Neural crest cell (in vitro differentiated cells): ENCODE measurements at places on chromosomes 5 and 9.

DNA sequence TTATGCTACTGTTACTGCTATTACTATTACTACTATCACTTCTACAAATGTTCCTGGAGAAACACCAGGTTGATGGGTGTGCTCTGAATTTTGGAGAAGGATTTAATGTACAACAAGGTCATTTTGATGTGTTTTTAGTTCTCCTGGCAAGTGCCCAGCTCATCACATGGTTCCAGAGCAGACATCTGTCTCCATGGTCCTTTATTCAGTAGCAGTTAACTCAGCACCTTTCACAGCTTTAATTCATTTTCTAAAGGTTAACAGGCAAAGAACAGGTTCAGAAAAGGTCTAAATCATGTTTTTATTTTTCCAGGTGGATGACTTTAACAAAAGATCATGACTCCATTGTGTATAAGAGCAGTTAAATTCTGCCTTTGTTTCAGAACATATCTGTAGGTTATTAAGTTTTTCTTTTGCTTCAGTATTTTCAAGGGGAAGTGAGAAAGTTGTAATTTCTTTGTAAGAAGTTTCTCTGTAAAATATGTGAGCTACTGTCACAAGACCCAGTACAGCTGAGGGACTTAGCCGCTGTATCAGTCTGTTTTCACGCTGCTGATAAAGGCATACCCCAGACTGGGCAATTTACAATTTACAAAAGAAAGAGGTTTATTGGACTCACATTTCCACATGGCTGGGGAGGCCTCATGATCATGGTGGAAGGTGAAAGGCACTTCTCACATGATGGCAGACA is 41.9 kb downstream of the MTRR start:
- no peak for DNase-seq

GRCh38 chr9:132309056-132309455 is 45.7 kb downstream of the SETX start:
- DNase-seq, result no peak

GRCh38 chr5:57276353-57276752 is 102.5 kb downstream of the GPBP1 start:
- no peak for DNase-seq

- DNase-seq, result no peak
Measured at GRCh38 chr9:122609804-122610203, 4.7 kb upstream of the OR1Q1 start.

DNA sequence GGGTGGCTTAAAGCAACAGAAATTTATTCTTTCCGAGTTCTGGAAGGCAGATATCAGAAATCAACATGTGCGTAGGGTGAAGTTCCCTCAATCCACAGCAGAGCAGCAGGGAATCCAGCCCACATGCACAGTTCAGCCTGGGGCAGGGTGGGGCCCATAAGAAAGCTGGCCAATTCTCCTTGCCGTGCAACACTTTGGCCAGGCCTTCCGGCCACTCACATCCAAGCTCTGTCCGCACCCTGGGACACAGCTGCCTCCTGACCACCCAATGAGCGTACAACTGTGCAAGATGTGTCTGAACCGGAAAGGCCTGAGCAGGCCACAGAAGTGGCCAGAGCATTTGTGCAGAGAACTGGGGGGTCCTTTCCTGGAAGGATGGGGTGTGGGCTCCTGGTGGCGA is 274.9 kb downstream of the GADD45G start:
- DNase-seq, result no peak

GRCh38 chr5:65480306-65480865 is 1.3 kb downstream of the ADAMTS6 start:
- DNase-seq, result no peak

GRCh38 chr5:78221964-78222451 is 72.5 kb downstream of the AP3B1 start:
- no peak for DNase-seq

DNA sequence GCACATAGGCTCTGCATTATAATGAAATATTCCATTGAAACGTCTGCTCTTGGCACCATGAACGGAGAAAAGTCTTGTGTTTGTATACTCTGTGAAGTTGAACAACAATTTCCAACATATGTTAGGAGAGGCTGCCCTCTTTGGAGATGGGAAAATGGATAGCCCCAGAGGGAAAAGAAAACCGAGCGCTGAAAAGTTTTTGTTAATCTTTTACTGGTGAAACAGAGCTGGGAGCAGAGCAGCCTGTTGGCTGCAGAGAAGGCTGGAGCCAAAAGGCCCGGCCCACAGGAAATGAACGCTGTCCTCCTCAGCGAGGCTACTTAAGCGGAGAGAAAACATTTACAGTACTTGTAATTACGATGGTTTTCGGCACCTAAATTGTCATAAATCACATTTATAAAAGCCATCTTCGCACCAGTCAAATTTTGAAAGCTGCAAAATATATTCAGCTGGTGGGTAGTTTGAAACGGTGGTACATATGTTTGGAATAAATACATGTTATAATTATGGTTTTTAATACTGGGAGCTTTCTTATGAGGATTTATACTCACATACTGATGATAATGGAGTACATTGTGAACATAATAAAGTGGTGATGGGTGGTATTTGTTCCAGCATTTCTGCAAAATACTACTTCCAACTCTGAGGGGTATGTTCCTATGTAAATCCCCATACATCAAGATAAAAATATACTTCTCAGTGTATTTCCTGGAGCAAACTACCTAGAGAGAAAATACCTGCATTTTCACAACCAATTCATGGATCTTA is 129.6 kb upstream of the CNTLN start:
- no peak for DNase-seq

- DNase-seq, result no peak
Measured at GRCh38 chr5:107457138-107457537, 213.6 kb downstream of the EFNA5 start.

GRCh38 chr9:124754289-124754688 is 16.8 kb downstream of the NR6A1 start:
- DNase-seq, result no peak

DNA sequence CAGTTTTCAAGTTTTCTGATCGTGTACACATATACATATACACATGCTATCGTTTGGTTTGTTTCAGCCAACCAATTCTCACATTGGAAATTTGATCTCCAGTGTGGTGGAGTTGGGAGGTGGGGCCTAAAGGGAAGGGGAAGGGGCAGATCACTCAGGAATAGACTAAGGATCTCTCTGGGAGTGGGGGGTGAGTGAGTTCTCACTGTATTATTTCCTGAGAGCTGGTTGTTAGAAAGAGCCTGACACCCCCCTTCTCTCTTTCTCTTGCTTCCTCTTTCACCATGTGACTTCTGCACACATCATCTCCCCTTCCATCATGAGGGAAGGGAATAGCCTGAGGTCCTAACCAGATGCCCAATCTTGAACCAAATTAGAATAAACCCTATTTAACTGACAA is 551.7 kb downstream of the MAT2B start:
- DNase-seq, result no peak

DNA sequence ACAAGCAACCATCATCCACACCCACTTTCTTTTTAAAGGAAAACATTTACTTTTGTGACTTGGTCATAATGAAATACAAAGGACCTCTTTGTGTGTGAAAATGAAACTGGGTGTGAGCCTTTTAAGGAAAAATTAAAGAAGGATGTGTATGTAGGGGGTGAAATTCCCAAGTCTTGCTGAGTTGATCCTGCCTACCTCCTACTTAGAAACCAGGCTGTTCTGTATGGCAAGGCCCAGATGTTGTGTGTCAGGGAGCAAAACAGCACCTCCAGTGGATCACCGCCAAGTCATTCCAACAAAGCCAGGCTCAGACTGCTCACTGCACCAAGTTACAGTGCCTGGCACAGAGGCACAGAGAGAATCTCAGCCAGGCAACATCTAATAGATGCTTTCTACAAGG is 198.5 kb upstream of the FBN2 start:
- DNase-seq, result no peak

GRCh38 chr9:93898026-93898425 is 57.1 kb downstream of the BARX1 start:
- DNase-seq, result no peak

GRCh38 chr5:153816870-153817269 is 221.8 kb downstream of the FAM114A2 start:
- no peak for DNase-seq

- no peak for DNase-seq
Measured at GRCh38 chr9:87644659-87645058, 81.3 kb upstream of the CTSL start.

GRCh38 chr9:114446036-114446435 is 58.3 kb upstream of the AKNA start:
- DNase-seq, result no peak

DNA sequence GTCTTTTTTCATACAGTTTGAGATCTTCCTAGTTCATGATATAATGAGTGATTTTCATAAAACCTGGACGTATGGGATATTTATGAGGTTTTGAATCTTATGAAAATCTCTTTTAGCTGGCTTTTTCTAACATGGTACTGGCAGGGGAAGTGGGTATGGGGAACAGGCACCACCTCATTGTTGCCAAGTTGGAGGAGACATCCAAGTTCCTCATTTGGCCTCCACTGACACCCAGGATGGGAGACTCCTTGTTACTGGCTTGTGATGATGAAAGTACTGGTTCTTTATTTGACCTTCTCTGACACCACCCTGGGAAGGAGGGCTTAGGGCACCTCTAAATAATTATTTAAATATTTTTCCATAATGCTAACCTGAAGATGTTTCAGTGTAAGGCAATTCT is 4.0 kb upstream of the TNPO1 start:
- no peak for DNase-seq

DNA sequence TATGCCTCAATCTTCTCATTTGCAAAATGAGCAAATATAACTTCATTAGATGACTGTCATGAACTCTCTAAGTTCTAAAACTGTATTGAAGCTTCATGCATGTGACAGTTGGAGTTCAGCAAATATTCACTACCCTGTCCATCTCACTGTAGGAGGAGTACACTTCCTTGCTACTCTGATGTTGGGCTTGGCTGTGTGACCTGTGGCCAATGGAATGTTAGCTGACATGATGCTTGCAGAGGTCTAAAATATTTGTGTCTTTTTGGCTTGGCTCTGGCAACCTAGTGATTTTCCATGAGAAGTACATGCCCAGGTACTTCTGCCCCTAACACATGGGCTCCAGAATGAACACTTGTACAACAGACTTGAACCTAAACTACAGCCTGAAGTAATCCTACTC is 203.1 kb upstream of the ANKH start:
- no peak for DNase-seq

GRCh38 chr5:54738118-54738972 is 220.8 kb downstream of the SNX18 start:
- DNase-seq, result no peak

GRCh38 chr5:38420246-38420645 is 136.2 kb downstream of the LIFR start:
- DNase-seq, result no peak

GRCh38 chr5:57937501-57938173 is 455.0 kb upstream of the ACTBL2 start:
- DNase-seq, result no peak

DNA sequence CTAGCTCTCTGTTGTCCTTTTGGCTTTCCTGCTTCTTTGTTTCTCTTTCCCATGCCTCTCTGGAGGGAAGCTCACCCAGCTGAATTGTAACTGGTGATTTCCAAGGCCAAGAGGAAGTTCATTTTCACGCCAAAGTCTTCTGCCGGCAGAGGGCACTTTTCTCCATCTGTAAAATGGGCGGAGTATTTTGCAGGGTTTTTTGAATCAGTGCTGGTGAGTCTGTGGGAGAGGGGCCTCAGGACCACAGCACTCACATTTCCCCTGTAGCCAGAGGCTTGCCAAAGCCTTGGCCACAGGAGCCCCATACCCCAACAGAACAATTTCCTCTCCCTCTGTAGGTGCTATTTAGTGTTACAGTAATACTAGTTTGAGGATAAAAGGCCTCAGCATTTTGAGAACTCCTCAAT is 42.3 kb upstream of the MATR3 start:
- no peak for DNase-seq

- DNase-seq, result no peak
Measured at GRCh38 chr5:137216976-137217598, 282.0 kb downstream of the SPOCK1 start.

- no peak for DNase-seq
Measured at GRCh38 chr9:135869909-135870308, 37.4 kb downstream of the CAMSAP1 start.

- DNase-seq, result no peak
Measured at GRCh38 chr9:33988219-33988890, 60.3 kb downstream of the UBAP2 start.

- no peak for DNase-seq
Measured at GRCh38 chr5:17196697-17197096, 20.7 kb upstream of the BASP1 start.

- DNase-seq, result no peak
Measured at GRCh38 chr9:36401164-36401740, 1.2 kb upstream of the RNF38 start.

- DNase-seq, result no peak
Measured at GRCh38 chr5:96615223-96615622, 47.0 kb upstream of the CAST start.

DNA sequence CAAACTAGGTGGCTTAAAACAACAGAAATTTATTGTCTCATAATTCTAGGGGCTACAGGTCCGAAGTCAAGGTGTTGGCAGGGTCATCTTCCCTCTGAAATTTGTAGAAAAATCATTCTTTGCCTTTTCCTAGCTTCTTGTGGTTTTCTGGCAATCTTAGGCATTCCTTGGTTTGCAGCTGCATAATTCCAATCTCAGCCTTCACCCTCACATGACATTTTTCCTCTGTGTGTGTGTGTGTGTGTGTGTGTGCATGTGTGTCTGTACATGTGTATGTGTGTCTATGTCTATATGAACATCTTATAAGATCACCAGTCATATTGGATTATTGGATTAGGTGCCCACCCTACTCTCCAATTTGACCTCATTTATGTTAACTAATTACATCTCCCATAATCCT is 330.6 kb downstream of the CHSY3 start:
- DNase-seq, result no peak

DNA sequence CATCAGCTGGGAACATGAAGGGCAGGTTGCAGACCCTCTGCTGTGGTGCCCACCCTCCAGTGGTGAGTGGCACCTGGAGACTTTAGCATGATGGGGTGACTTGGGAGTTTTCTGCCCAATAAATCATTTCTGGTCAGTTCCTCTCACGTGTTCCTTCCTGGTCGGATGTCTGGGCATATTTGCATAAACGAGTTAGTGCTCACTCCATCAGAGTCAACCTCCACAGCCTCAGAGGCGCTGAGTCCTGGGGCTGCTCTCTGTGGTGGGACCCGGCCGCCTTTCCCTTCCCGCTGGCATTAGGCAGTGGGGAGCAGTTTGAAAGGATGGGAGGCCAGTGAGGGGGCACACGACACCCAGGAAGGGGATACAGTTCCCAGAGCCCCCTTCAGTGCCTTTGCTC is 114.0 kb upstream of the FCN2 start:
- DNase-seq, result no peak

DNA sequence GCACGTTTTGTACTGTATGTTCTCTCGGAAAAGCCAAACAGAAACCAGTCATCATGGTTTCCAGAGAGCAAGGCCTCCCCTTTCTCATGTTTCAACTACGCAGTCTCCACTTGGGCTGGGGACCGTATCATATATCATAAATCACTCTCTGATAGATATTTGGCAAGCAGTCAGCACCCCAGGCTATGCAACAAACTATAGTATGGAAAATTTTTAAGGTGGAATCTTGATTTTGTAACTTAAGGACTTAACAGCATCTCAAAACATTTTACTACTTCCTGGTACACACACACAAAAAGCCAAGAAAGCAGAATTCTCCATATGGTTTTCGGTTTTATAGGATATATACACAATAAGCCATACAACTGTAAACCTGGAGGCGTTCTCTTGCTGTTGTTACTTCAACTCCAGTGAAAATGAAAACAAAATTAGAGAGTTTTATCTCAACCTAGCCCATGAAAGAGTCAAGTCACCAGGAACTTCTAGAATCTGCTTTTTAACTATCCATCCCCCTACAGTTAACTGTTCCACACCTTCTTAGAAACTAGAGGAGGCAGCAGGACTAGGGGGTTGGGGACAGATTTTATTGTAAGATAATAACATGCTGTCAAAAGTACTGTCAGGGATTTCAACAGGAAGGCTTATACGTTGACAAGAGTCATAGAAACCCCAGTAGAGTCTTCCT is 283.4 kb downstream of the NFIB start:
- DNase-seq, result no peak
